ENCODE measurements at places on chromosomes 2 and 18. TPM values are rescaled to one million over a fixed set of nuclear protein-coding genes. Genes with fewer than 3 reads are reported as not detected.

GRCh38 chr2:63101954-63102353, 51.3 kb downstream of the OTX1 start:
- H3K36me3 ChIP-seq, result no peaks in the 10 kb centered on the region
- no peaks in the 10 kb centered on the region for H3K4me1 ChIP-seq
- no peak for DNase-seq
- H3K27me3 ChIP-seq, result no peaks in the 10 kb centered on the region
- H3K4me3 ChIP-seq, result no peak overlapping the region

- H3K27me3 ChIP-seq, result peaks cover 2% of the 10 kb centered on the region
- no peak overlapping the region for H3K4me3 ChIP-seq
- H3K4me1 ChIP-seq, result no peaks in the 10 kb centered on the region
- no peak overlapping the region for H3K27ac ChIP-seq
Measured at GRCh38 chr2:226183033-226183432, 616.6 kb downstream of the IRS1 start.

DNA sequence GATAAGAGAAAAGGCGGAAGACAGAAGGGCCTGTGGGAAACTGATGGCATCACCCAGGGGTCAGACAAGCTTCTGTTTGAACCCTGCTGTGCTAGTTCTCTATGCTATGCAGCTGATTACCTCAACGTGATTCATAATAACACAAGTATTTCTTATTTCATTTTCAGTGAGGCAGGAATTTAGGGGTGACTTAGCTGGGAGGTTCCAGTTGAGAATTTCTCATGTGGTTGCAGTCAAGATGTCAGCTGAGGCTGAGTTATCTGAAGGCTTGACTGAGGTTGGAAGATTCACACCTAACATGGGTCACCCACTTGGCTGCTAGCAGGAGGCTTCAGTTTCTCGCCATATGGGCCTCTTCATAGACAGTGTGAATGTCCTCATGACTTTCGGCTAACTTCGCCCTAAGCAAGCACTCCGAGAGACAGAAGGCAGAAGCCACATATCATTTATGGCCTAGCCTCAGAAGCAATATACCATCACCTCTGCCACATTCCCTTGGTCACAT, 34.0 kb upstream of the TMEM131 start:
- no peaks in the 10 kb centered on the region for H3K27me3 ChIP-seq
- DNase-seq, result no peak
- H3K36me3 ChIP-seq, result no peaks in the 10 kb centered on the region
- H3K4me1 ChIP-seq, result peaks cover 20% of the 10 kb centered on the region
- H3K27ac ChIP-seq, result no peak overlapping the region

GRCh38 chr18:3114026-3114425, 101.1 kb upstream of the LPIN2 start:
- no peak overlapping the region for H3K27ac ChIP-seq
- no peak for DNase-seq
- H3K4me3 ChIP-seq, result no peak overlapping the region
- H3K36me3 ChIP-seq, result no peaks in the 10 kb centered on the region
- H3K27me3 ChIP-seq, result no peaks in the 10 kb centered on the region

- H3K4me3 ChIP-seq, result no peak overlapping the region
- H3K27me3 ChIP-seq, result peaks cover 4% of the 10 kb centered on the region
- H3K36me3 ChIP-seq, result no peaks in the 10 kb centered on the region
- no peaks in the 10 kb centered on the region for H3K4me1 ChIP-seq
- no peak overlapping the region for H3K27ac ChIP-seq
Measured at GRCh38 chr2:18325118-18325517, 235.3 kb downstream of the RDH14 start.

DNA sequence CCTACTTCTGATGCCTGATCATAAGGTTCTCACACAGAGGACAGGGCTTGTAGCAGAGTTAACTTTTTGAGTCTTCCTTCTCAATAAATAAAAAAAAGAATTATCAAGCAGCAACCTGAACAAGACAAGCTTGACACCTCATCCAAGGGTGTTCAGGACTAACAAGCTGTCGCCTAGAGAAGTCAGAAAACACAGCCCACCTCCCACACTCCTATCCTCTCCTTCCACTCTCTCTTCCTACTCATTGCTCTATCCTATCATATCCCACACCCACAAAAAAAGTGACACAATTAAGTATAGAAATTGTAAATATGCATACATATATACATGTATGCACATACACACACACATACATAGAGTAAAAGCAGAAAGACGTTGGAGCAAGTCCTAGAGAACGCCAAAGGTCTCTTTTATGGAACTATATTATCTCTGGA, 5.4 kb downstream of the NBAS start:
- no peaks in the 10 kb centered on the region for H3K27me3 ChIP-seq
- peaks cover 21% of the 10 kb centered on the region for H3K4me1 ChIP-seq
- DNase-seq, result no peak
- H3K4me3 ChIP-seq, result no peak overlapping the region
- H3K36me3 ChIP-seq, result peaks cover 4% of the 10 kb centered on the region
- H3K27ac ChIP-seq, result no peak overlapping the region

DNA sequence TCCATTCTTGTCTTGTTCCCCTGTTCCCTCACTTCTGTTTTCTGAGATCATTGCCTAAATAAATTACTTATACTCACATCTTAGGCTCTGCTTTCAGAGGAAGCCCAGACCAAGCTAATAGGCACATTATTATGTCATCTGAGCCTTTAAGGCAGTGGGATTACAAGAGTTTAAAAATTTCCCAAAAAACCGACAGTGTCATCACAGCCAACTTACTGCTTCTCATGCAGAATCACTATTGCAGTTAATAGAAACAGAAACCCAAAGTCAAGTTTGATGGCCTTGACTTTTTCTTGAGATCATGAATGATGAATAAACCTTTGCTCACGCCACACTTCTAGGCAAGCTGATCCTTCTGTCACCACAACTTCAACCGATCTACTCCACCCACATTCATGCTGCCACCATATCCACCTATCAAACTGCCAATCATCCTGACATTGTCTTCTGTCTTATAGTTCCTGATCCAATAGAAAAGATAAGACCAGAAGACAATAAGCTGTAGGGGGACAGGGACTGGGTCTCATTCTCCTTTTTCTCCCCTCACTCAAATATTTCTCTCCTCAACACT, 142.7 kb upstream of the CREB1 start:
- no peaks in the 10 kb centered on the region for H3K36me3 ChIP-seq
- H3K4me1 ChIP-seq, result no peaks in the 10 kb centered on the region
- H3K27ac ChIP-seq, result no peak overlapping the region
- H3K4me3 ChIP-seq, result no peak overlapping the region

DNA sequence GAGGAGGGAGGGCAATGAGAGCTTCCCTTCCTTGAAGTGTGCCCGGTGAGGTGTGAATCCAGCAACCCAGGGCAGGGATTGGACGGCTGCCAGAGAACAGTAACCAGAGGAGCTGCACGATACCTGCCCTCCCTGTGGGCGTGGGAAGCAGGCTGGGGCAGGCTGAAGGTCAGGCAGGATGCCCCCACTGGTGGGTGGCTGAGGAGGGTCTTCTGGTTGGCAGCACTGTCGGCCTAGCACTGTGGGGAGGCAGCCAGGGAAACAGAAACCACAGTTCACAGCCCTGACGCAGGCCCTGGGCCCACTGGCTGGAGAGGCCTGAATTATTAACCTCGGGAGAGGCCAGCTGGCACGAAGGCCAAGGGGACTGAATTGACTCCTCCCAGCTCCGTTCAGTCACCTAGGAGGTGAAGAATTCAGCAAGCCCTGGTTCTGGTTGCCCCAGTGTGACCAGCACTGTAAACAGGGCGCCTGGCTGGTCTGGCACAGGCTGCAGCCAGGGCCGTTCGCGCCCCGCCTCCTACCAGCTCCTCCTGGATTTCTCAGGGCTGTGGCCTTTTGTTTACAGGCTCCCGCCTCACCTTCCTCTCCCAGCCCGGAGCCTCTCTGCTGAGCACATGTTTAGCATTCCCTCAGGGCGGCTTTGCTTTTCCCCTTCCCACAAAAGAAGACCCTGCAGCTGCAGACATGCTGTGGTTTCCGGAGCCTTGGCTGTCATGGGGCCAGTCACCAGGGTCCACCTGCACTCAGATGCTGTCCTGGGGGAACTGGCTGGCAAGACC, 97.8 kb downstream of the B3GNT2 start:
- H3K4me3 ChIP-seq, result no peak overlapping the region
- no peak overlapping the region for H3K27ac ChIP-seq
- no peaks in the 10 kb centered on the region for H3K27me3 ChIP-seq
- no peaks in the 10 kb centered on the region for H3K4me1 ChIP-seq

GRCh38 chr2:39731546-39731945, 47.5 kb downstream of the THUMPD2 start:
- H3K4me3 ChIP-seq, result no peak overlapping the region
- no peaks in the 10 kb centered on the region for H3K4me1 ChIP-seq
- DNase-seq, result no peak
- H3K27me3 ChIP-seq, result no peaks in the 10 kb centered on the region
- H3K27ac ChIP-seq, result no peak overlapping the region
- peaks cover 3% of the 10 kb centered on the region for H3K36me3 ChIP-seq

DNA sequence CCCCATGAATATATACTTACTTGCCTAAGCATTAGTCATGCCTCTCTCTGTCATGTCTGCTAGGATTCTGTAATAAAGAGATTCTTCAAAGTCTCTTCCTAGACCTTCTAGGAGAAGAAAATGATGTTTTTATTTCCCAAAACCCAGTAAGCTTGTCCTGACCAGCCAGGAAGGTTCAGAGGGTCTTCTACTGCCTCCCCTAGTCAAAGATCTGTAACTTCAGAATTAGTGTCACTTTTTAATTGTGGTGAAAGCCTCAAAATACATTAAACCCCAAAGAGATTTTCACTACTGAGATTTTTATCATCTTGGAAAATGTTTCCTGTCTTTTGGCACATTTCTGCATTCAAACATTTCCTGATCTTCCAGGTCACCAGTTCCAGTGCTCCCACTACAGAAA, 232.9 kb upstream of the STK17B start:
- no peak overlapping the region for H3K27ac ChIP-seq
- no peaks in the 10 kb centered on the region for H3K27me3 ChIP-seq
- H3K36me3 ChIP-seq, result no peaks in the 10 kb centered on the region
- no peak overlapping the region for H3K4me3 ChIP-seq

DNA sequence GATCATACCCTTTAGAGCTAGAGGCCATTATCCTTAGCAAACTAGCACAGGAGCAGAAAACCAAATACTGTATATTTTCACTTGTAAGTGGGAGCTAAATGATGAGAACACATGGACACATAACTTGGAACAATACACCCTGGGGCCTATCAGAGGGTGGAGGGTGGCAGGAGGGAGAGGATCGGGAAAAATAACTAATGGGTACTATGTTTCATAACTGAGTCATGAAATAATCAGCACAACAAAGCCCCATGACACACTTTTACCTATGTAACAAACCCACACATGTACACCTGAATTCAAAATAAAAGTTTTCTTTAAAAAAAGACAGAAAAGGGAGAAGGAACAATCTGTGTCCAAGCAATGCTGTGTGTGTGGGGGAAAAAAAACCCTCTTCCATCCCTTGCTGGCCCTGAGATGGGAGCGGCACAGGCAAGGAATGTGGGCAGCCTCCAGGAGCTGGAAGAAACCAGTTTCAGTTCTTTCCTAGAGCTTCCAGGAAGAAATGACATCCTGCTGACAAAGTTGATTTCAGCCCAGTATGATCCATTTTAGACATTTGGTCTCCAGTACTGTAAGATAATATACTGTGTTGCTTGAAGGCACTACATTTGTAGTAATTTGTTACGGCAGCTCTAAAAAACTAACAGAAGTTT, 458.7 kb upstream of the CNTNAP5 start:
- H3K27ac ChIP-seq, result no peak overlapping the region
- DNase-seq, result no peak
- no peaks in the 10 kb centered on the region for H3K27me3 ChIP-seq
- H3K4me1 ChIP-seq, result no peaks in the 10 kb centered on the region
- H3K4me3 ChIP-seq, result no peak overlapping the region
- no peaks in the 10 kb centered on the region for H3K36me3 ChIP-seq

- DNase-seq, result no peak
- no peaks in the 10 kb centered on the region for H3K36me3 ChIP-seq
- no peak overlapping the region for H3K27ac ChIP-seq
- H3K4me1 ChIP-seq, result peaks cover 34% of the 10 kb centered on the region
- H3K4me3 ChIP-seq, result no peak overlapping the region
- no peaks in the 10 kb centered on the region for H3K27me3 ChIP-seq
Measured at GRCh38 chr2:239223310-239224198, 177.3 kb downstream of the HDAC4 start.

DNA sequence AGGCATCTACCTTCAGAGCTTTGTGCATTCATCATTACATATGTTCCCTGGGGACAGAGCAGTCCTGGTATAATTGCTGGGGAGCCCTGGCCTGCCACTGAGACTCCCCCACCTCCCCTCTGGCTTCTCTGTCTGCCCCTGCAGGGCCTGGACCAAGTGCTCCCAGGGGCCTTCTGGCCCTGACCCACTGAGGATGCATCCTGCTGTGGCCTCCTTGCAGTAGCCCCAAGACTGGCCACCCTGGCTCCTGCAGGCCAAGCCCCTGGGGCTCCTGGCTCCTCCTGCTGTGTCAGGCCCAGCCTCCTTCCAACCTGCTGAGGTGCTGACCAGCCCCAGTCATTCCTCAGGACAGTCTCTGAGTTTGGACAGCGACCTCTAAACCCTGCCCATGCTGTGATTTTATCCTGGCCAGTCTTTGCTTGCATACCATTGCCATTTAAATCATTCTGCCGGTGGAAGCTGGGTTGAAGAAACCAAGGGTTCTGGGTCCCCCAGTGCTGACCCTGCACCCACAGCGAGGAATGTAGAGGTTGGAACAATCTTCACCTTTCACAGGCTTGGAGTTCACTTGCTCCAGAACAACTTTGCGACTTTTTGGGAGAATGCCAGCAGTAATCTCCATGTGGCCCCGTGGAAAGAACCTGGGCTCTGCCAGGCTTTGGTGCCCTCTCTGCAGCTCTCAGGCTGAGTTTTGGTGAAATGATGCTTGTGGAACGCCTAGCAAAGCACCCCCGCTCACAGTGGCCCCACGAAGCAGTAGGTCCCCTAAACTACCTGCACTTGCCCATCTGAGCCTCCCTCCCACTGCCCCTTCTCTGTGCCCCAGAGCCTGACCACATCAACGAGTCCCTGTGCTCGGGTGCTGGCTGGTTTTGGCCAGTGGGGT, 167.3 kb upstream of the GLI2 start:
- no peak overlapping the region for H3K4me3 ChIP-seq
- no peaks in the 10 kb centered on the region for H3K4me1 ChIP-seq
- no peaks in the 10 kb centered on the region for H3K36me3 ChIP-seq
- DNase-seq, result no peak
- H3K27me3 ChIP-seq, result no peaks in the 10 kb centered on the region

DNA sequence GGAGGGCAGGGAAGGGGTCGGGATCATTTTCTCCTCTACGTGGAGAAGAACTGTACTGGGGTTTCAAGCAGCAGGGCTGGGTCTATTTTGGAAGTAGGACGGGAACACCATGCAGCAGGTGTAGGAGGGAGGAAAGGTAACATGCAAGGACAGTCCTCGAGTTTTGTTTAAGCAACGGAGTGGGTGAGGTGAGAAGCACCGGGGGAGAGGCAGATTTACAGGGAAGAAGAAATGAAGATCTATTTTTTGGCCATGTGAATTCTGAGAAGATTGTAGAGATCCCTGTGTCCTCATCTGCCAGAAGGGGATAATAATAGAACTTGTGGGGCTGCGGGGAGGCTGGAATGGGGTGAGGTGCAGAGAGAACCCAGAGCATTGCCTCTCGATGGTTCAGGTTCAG, 85.6 kb downstream of the INPP5D start:
- H3K36me3 ChIP-seq, result peaks cover 70% of the 10 kb centered on the region
- no peak overlapping the region for H3K4me3 ChIP-seq
- DNase-seq, result no peak
- H3K27ac ChIP-seq, result no peak overlapping the region
- H3K27me3 ChIP-seq, result no peaks in the 10 kb centered on the region

The ANKRD62 gene
- total RNA-seq, result not detected

The ALPG gene
- not detected for total RNA-seq

The CACNB4 gene
- total RNA-seq, result 0.47 TPM

The MROH2A gene
- total RNA-seq, result not detected

The GPR155 gene
- total RNA-seq, result 18.2 TPM

The COL4A4 gene
- 0.03 TPM for total RNA-seq

The EML6 gene
- 1.8 TPM for total RNA-seq

The SH3BP4 gene
- total RNA-seq, result not detected

The TMEM200C gene
- not detected for total RNA-seq

The ADCYAP1 gene
- not detected for total RNA-seq

The REEP1 gene
- total RNA-seq, result not detected

Measured in CD4-positive, alpha-beta memory T cell (primary cell).